Activated effector memory CD4-positive, alpha-beta T cell treated with anti-CD3 and anti-CD28 coated beads, Interleukin-2, amount 50 U/mL, for 16 hours (primary cell): ENCODE measurements at places on chromosomes 3 and 15.

DNA sequence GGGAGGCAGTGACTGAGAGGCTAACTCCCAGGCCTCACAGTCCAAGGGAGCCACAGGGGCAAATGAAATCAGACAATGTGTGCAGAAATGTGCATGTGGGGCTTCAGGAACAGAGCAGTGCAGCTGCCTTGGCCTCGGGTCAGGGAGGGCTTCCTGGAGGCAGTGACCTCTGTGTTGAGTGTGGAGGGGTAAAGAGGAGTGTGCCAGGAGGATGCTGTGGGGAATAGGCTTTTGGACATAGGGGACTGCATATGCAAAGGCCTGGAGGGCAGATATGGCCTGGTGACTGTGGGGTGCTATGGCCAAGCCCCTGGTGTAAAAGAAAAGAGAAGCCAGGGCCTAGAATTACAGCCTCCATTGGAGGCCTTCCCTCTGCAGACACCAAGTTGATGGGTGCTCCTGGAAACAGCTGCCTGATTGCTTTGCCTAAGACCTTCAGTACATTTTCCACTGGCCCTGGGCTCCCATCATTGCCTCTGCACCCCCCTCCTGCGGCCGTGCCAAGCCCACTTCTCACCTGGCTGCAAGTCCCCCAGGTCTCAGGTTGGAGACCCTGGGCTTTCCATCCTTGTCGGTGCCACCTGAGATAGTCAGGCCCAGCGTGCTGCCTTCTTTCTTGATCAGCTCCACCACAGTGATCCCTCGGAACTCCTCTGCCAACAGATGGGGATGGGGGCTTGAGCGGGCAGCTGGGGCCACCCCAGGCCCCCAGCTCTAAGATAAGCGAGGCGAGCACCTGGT, 15.1 kb downstream of the GRIP2 start:
- peak; percentile 43 for DNase-seq

GRCh38 chr3:78670094-78670493, 1097.7 kb downstream of the ROBO1 start:
- no peak for DNase-seq

DNA sequence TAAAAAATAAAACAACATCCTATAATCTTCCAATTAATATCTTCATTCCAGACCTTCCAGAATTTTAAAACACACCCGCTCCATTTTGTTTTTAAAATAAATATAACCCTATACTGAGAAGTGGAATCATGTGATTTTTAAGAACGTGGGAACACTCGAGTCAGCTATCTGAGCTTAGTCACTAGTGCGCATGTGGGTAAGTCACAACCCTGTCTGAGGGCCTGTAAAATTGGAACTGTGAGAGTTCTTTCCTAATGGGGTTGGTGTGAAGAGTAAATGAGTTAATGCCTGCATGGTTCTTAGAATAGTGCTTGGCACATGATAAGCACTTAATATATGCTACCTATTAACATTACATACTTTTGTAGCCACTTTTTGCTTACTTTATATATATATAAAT, 19.9 kb upstream of the POLR2M start:
- no peak for DNase-seq

DNA sequence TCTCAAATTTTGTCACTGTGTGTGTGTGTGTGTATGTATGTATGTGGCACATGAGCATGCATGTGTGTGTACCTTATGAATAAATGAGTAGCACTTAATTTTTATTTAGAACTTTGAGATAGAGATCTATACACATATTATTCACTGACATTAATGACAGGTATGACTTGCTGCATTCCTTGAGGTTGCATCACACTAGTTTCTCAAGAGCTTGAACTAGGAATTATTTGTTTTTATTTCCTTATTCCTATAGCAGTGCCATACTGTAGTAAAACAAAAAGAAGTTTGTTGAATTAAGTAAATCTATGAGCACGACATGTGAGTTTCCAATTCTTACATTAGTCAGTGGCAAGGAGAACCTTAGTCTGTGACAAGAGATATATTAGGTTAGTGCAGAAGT, 943.9 kb downstream of the ROBO1 start:
- DNase-seq = no peak

DNA sequence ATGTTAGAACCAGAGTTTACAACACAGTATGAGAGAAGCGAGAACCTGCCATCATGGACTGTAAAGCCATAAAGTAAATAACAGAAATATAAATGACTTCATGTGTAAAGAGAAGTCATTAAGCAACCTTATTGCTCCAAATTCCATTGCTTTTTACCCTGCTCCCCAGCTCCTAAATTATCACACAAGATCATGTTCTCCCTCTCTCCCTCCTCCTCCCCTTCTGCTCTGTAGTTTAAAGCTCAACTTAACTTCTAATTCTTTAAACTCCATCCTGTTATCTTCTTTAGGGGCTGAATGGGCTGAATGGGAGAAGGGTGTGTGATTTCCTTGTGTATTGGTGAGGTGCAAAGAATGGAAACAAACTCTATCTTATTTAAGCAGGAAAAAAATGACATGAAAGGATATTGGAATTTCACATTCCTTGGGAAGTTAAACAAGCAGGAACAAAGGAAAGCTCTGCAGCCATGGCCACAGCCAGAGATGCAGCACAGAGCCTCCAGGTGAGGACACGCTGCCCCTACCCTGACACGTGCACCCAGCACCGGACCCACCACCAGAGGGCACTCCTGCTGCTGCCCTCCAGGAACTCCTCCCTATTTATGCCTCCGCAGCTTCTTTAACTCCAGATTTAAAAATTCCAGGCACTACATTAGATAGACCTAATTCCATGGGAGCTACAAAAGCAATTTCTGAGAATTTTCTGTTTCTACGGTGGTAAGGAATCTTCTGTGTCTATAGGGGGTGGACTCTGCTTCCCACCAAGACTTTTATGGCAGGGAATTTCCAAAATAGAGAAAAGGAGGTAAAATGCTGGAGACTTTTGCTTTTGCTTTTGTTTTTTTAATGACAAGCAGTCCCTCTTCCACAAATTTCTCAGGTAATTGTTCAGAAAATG, 76.9 kb upstream of the ABI3BP start:
- DNase-seq = peak; percentile 80
